ENCODE measurements at places on chromosomes 13 and 19.
A peak's percentile ranks its signal among the peaks of the same experiment; 100 is the strongest.

- DNase-seq = peak; percentile 96
These were observed 220.9 kb downstream of the FOXO1 start for GRCh38 chr13:40445557-40445990.

GRCh38 chr19:17266589-17266974, 661 bp upstream of the BABAM1 start:
- DNase-seq = no peak

GRCh38 chr19:3642987-3643673, 16.5 kb upstream of the CACTIN start:
- DNase-seq = no peak

- no peak for DNase-seq
These were observed 13.8 kb downstream of the FPR1 start for GRCh38 chr19:51737924-51738323.

- no peak for DNase-seq
These were observed 25.2 kb downstream of the CRTC1 start for GRCh38 chr19:18708452-18709231.

Measured in foreskin keratinocyte (primary cell).